Femur (tissue), 1 donor: ENCODE measurements at places on chromosomes 11 and 22.
A peak's percentile ranks its signal among the peaks of the same experiment; 100 is the strongest.

- DNase-seq: no peak
These were observed 8.9 kb upstream of the MYBPC3 start for GRCh38 chr11:47361419-47361818.

- DNase-seq: no peak
These were observed 78.1 kb upstream of the PRR5 start for GRCh38 chr22:44623771-44624510.

GRCh38 chr11:34303028-34303570, 54.7 kb downstream of the ABTB2 start:
- DNase-seq: no peak

DNA sequence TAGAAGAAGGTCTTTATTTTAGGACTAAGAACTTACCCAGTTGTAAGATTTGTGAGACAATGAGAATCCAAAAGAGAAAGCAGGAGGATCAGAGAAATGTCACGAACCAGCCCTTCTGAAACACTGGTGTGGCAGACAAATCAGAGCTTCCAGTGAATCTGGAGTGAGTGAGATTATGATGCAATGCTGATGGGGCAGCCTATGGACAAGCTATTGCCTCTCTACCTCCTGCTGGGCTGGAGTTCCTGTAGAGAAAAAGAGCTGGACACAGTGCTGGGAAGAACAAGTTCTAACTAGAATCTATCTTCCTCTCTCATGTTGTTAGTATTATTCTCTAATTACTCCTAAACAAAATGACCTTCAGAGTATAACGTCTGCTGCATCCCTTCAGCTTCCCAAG, 12.0 kb upstream of the ANO3 start:
- no peak for DNase-seq

- DNase-seq: no peak
These were observed 20.6 kb upstream of the ST3GAL4 start for GRCh38 chr11:126334659-126335462.

DNA sequence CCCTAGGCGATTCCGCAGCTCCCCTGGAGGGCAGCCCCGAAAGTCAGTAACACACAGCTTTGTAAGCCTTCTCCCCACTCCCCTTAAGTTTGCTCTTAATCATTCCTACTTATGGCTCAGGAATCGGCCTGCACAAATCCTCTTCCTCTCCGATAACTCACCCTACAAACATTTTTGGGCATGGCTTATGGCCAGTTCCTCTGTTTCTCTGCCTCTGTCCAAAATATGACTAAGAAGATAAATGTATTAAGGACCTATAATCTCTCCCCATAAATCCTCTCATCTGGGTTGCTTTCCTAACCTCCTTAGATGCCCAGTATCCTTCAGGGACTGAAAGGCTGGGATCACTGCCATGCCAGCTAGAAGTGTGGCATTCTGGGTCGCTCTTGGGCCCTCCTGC, 41.0 kb downstream of the PAMR1 start:
- no peak for DNase-seq

DNA sequence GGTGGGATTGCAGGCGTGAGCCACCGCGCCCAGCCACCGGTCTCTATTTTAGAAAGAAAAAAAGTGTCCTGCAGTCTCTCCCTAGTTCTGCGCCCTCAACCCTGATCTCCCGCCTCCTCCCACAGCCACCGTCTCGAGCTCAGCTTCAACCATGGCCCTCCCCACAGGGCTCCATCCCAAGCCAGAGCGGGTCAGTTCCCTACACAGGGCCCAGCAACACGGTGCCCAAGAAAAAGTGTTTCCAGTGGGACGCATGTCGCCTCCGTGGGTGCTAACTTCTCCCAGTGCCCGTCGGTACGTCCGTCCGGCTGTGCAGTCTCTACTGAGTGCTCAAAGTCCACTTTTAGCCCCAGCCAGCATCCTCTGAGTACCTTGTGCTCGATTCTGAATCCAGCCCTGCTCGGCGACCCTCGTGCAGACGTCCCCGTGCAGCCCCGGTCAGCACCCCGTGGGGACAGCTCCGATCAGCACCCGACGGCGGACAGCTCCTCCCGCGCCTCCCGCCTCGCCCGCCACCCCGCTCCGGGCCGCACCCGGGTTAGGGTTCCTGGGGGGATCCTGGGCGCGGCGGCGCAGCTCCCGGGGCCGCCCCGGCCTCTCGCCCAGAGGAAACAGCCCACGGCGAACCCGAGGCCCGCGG, 657 bp upstream of the MAPK8IP2 start:
- DNase-seq: peak; percentile 76

DNA sequence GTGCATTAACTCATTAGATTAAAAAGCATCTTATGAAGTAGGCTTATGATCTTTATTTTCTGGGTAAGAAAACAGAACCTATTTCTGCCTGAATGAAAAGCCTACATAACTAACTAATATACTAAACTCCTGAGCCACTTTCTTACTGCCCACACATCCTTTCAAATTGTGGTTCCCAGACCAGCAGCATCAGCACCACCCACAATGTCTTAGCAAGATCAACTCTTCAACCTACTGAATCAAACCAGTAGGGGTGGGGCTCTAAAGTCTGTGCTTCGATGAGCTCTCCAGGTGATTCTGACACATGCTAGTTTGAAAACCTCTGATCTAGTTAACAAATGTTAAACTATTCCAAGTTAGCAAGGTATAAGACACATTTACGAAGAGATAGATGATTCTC, 462.4 kb downstream of the DLG2 start:
- DNase-seq: no peak

DNA sequence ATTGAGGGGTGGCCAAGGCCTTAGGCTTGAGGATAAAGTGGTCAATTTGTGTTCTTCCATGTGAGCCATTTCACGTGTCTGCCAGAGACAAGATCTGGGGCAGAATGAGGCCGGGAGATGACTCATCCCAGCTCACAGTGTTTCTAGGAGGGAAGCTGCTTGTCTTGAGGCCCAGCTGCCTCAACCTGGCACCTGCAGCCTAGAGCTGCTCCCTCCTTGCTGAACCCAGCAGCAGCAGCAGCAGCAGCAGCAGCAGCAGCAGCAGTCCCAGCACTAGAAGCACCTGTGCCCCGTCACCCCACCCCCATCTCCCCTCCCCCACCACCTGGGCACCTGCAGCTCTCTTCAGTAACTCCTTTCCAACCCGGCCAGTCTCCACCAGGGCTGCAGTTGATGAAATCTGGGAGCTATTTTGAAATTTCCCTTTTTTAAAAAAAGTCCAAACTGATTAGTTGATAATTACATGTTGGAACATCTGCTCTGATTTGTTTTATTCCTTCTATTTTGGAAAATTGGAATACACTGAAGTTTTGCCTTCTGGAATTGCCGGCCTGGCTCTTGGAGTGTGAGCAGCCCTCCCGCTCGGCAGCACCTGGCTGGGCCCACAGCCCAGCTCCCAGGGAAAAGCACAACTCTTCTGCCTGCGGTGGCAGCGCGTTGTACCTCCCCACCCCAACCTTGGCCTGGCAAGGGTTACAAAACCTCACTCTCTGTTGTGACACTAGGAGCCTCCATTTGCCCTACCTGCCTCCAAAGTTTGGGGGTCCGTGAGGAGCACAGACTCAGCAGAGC, 143.5 kb downstream of the NXPE2 start:
- DNase-seq: no peak

DNA sequence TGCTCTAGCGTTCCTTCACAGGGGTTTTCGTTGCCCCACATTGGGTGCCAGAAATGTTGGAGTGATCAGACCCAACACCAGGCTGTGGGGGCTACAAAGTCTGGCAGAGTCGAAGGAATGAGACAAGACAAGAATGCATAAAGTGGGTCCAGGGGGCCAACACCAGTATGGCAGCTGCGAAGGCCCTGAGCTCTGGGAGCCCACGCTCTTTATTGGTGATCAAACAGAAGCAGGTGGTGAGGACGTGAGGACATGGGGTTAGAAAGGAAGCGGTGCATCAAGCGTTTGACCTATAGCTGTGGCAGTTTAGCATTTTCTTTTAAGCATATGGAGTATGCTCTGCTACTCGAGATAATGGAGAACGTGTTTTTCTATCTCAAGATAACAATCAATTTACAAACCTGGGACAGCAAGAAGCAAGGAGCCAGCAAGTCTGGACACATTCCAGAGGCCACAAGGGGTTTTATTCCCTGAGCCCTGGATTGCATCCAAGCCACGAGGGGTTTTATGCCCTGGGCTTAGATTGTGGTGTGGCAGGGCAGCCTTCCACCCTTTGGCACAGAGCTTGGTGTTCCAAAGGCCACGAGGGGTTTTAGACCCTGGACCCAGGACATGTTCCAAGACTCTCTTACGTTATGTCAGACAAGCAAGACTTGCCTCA, 3.9 kb upstream of the DNAJB13 start:
- no peak for DNase-seq

DNA sequence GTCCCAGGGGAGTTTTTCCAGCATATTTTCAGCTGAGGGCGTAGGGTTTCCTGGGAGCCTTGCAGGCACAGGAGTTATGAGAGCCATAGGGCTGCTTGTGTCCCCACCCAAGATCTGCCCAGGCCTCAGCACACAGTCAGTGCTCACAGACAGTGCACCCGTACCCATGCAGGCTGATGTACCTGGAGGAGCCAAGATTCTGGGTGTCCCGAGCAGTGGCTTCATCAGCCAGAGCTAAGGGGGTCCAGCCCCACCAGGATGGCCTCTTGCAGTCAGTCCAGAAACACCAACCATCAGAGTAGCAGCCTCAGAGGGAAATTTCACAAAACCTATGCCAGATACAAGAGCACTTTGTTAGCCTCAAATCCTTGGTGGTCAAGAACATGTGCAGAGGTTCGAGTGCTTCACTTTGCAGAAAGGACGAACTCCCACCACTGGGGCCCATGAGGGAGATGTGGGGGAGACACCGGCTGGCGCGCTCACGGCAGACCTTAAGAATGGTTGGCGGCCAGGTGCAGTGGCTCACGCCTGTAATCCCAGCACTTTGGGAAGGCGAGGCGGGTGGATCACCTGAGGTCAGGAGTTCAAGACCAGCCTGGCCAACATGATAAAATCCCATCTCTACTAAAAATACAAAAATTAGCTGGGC, 43.8 kb upstream of the RTL6 start:
- DNase-seq: no peak

- DNase-seq: peak; percentile 80
These were observed 5.9 kb downstream of the USP2 start for GRCh38 chr11:119375337-119376196.

DNA sequence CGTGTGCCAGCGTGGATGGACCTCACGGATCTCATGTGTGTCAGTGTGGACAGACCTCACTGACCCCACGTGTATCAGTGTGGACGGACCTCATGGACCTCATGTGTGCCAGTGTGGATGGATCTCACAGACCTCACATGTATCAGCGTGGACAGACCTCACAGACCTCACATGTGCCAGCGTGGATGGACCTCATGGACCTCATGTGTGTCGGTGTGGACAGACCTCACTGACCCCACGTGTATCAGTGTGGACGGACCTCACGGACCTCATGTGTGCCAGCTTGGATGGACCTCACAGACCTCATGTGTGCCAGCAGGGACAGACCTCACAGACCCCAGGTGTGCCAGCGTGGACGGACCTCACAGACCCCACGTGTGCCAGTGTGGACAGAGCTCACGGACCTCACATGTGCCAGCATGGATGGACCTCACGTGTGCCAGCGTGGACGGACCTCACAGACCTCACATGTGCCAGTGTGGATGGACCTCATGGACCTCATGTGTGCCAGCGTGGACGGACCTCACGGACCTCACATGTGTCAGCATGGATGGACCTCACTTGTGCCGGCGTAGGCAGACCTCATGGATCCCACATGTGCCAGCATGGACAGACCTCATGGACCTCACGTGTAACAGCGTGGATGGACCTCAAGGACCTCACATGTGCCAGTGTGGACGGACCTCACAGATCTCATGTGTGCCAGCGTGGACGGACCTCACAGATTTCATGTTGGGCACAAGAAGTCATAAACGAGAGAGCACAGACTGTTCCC, 18.2 kb downstream of the TTLL8 start:
- no peak for DNase-seq

GRCh38 chr22:26690654-26691376, 33.4 kb downstream of the MIAT start:
- DNase-seq: peak; percentile 47

- no peak for DNase-seq
These were observed 3.1 kb downstream of the TBX1 start for GRCh38 chr22:19763458-19764298.

- DNase-seq: no peak
These were observed 49.1 kb downstream of the GGTLC2 start for GRCh38 chr22:22693531-22693884.

DNA sequence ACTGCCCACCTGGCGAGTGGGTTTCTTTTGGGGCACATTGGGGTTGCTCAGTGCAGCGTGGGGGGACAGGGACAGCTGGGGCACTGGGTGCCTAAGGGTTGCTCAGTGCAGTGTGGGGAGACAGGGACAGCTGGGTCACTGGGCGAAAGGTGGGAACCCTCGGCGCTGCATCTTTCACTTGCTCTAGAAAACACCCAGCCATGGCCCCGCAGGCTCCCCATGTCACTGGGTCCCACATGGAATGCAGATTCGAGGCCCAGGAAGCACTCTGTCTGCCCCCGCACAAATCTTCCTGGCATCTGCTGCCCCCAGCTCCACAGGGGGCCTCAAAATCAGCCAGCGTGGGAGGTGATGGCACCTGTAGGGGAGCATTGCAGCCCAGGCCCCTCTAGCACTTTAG, 229.3 kb downstream of the BRD1 start:
- DNase-seq: no peak

DNA sequence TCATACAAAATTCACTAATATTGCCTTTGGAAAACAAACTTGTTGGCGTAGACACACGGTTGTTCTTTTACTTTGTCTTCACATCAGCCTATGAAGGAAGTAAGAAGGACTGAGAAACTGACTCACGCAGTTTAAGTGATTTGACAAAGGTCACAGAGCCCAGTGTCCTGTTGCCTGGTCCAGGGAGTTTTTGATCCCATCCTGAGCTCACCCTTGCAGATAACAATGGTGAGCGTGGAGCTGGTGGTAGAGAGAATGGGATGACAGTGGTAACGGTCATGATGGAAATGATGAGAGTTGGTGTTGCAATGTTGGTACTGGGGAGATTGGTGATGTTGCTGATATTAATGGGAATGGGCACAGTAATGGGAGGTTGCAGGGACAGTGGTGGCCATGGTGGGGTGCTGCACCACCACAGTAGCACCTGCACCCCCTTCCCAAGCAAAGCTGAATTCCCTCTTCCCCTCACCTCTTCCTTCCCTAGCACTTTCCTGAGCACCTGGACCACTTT, 22.0 kb downstream of the CREB3L1 start:
- DNase-seq: no peak

GRCh38 chr11:77725433-77725832, 87.8 kb upstream of the CLNS1A start:
- no peak for DNase-seq
